ENCODE measurements at places on chromosomes 3 and 15. TPM values are rescaled to one million over a fixed set of nuclear protein-coding genes. Genes with fewer than 3 reads are reported as not detected.
A peak's percentile ranks its signal among the peaks of the same experiment; 100 is the strongest.

XIRP1 gene
- 0.10 TPM for total RNA-seq

IL17RB gene
- total RNA-seq = 2.1 TPM

SMAD6 gene
- 0.31 TPM for total RNA-seq

MESP2 gene
- total RNA-seq = not detected

CLDN1 gene
- total RNA-seq = 12.3 TPM

LMAN1L gene
- total RNA-seq = 0.53 TPM

- no peak for DNase-seq
Measured at GRCh38 chr15:65346856-65347598, 30.8 kb downstream of the IGDCC3 start.

GRCh38 chr3:46029953-46030543, 2.8 kb upstream of the XCR1 start:
- DNase-seq = no peak

DNA sequence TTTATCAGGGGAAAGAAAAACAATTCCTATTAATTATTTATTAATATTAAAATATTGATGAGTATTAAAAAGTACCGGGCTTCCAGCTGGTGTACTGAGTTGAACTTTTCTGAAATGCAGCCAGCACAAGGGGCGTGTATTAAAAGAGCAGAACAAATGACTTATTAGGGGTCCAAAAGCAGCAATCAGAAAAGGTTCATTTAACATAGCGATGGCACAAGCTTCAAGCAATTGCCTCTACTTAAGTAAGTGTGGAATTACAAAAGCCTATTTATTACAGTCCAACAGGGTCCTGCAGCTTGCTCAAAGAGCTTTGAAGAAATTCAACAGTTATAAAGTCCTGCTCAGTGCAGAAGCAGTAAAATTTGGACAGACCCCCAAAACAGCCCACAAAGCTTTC, 285.6 kb downstream of the EPHA3 start:
- no peak for DNase-seq

DNA sequence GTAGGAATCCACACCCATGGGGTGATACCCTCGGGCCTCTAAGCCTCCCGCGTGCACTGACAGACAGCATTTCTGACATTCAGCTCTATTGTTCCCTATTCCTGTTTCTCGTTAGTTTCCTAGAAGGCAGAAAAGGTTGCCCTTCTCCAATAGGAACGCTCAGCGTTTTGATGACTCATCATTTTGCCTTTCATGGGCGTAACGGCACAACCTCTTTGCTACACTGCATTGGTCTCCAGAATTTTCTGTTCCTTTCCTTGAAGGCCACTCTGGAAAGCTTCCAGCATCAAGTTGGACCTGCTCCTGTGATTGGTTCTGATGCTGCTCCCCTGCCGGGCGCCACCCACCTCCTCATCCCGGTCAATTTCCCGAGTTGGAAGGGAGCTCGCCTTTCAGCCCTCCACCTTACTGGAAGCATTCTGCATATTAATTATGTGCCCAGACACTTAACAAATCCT, 13.0 kb upstream of the TNK2 start:
- no peak for DNase-seq

DNA sequence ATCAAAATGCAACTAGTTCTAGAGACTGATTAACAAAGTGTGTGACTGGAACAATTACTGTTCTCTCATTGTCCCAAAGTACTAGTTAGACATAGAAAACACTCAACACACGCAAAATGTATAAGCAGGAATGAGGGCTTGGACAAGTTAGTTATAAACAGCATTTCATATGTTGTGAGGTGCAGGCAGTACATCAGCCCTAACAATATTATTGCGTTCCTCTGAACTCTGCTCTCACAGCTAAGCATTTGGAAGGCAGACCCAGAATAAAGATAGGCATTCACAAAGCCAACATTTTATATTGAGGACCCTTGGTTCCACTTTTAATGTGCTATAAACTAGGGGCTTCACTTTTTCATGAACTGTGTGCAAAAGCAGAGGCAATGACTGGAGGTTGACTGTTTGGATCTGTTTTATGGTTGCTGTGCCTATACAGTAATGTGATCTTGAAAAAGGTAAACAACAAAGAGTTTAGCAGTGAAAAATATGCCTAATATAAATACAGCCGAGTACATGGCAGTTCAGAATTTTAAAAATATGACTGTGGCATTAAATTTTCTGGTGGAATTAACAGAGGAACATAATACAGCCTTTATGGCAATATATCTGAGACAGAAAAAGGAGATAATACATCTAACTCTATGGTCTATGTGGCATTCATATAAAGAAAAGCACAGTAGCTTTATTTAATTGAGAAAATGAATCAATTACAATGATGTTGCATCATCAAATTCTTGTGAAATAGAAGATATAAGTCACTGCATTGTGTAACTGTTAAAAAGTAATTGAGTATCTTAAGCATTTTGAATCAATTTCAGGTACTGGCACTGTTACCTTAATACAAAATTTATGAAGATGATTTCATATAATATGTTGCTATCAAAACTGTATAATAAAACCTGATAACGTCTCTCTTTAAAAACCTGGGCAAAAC, 80.0 kb upstream of the SKOR1 start:
- DNase-seq = no peak

GRCh38 chr3:107970993-107971580, 119.7 kb downstream of the CD47 start:
- no peak for DNase-seq

GRCh38 chr15:45665261-45665660, 30.4 kb downstream of the SQOR start:
- no peak for DNase-seq

GRCh38 chr15:58269455-58270414, 131.6 kb downstream of the AQP9 start:
- peak; percentile 35 for DNase-seq

- no peak for DNase-seq
Measured at GRCh38 chr15:41659855-41660234, 360 bp upstream of the MGA start.

- no peak for DNase-seq
Measured at GRCh38 chr3:76122007-76122406, 336.7 kb upstream of the ZNF717 start.
